Stimulated activated CD8-positive, alpha-beta memory T cell treated with anti-CD3 and anti-CD28 coated beads, Interleukin-7, amount 100 ng/mL, for 1 hour (primary cell): ENCODE measurements at places on chromosomes 1 and 21.

DNA sequence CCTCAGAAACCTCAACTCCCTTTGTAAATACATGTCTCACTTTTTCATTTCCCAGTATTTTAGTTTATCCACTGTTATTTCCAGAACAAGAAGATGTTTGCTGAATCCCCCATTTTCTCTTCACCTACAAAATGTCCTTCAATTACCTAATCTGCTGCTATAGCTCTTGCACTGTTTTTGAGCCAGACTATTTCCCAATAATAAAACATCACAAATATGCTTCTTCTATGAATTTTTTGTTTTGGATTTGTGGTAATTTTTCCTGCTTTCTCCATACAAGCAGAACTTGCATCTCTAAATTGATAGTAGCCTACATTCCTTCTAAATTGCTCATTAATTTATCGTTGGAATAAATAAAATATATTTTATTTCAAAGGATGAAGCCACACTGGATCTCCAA is 199.6 kb upstream of the C1orf87 start:
- DNase-seq, result no peak

GRCh38 chr1:155123801-155124200 is 3.9 kb upstream of the EFNA1 start:
- no peak for DNase-seq

GRCh38 chr1:212247179-212247721 is 38.0 kb upstream of the PPP2R5A start:
- DNase-seq, result no peak

DNA sequence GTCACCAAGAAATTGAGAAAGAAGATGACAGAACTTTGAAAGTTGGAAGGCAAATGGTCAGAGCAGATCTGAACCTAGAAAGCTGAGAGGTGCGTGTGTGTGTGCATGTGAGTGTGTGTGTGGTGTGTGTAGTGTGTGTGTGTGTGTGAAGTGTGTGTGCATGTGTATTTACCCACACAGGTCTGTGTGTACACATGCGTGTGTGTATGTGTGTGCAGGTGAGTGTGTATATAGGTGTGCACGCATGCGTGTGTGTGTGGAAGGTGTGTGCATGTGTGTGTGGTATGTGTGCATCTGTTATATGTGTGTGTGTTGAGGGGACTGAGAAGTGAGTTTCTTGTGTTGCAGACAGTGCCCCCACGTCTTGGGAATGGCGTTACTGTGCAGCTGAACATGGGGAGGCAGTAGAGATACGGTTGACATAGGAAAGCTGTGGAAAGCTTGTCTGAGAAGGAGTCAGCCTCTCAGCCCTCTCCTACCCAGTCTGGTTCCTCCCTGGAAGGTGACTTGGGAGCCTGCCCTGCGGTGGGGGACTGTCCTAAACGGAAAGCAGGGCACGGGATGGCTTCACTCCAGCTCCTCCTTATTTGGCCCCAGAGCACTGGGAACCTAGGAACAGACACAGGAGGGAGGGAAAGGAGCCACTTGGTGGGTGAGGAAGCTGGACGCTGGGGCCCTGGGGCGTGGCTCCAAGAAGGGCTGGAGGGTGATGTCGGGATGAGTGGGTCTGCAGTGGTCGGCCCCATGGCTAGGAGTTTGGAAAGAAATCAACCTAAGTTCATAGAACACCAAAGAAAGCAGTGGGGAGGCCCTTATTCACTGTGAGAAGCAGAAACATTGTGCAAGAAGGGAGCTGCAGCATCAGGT is 97.2 kb downstream of the PCBP3 start:
- DNase-seq, result no peak

DNA sequence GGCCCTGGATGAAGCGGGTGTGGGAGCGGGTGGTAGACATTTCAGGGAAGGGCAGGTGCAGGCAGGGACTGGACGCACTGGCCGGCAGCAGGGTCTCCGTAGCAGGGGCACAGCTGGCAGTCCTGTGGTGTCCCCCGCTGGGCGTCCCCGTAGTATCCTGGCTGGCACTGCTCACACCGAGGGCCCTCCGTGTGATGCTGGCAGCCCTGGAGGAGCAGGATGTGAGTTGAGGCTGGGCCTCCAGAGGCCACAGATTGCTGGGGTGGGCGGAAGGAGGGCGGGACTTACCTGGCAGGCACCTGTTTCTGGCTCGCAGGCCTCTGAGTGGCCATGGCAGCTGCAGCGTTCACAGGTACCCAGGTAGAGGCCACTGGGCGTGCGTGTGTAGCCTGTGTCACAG is 62.3 kb downstream of the LDLRAD2 start:
- DNase-seq, result no peak

DNA sequence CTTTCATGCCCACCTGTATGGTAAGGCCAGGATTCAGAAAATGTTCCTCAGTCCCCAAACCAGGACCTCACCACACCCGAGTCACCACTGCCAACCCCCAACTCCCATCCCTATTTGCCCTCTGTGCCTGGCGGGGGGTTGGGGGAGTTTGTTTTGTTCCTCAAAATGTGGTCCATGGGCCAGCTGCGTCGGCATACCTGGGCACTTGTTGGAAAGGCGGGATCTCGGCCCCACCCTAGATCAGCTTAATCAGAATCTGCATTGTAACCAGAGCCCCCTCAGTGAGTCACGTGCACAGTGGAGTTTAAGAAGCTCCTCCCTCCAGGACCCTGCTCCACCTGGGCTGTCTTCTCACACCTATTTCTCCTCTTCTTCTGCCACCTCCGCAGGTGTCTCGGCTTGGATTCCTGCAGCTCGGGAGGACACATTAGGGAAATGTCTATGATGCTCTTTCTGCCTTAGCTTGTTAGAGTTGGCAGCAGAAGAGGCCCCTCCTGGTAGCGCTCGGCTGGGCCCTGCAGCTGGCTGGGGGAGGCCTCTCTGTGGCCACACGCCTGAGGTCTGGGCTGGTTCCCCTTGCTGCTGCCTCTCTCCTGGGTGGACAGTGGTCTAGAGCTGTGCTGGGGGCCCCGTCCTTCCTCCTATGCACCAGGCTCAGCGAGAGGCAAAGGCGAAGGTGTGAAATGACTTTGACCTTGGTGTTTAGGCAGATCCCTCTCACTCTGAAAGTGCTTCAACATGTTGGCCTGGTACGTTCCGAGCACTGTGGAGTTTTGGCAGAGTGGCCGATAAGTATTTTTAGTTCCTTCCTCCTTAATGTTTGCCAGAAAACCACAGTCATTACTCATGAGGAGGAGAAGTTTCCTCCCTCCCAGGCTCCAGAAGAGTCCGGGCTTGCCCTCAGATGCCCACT is 41.8 kb upstream of the CAMTA1 start:
- no peak for DNase-seq

- no peak for DNase-seq
Measured at GRCh38 chr21:44525391-44526095, 14.5 kb downstream of the KRTAP10-1 start.

DNA sequence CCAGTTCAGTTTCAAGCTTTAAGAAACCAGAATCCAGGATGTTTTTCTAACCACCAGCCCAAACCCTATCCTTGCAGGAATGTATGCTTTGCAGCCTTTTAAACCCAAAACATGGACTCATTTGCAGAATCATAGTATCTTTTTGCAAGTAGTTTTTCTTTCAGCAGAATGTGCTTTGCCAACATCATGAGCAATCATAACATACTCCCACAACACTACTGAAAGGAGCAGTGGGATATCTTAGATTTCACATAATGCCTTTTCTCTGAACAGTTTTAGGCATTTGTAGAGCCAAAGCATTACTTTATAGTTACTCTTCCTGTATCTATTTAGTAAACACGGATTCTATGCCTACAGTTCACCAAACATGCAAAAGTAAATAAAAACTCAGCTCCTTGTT is 10.0 kb upstream of the SH2D2A start:
- DNase-seq, result no peak

DNA sequence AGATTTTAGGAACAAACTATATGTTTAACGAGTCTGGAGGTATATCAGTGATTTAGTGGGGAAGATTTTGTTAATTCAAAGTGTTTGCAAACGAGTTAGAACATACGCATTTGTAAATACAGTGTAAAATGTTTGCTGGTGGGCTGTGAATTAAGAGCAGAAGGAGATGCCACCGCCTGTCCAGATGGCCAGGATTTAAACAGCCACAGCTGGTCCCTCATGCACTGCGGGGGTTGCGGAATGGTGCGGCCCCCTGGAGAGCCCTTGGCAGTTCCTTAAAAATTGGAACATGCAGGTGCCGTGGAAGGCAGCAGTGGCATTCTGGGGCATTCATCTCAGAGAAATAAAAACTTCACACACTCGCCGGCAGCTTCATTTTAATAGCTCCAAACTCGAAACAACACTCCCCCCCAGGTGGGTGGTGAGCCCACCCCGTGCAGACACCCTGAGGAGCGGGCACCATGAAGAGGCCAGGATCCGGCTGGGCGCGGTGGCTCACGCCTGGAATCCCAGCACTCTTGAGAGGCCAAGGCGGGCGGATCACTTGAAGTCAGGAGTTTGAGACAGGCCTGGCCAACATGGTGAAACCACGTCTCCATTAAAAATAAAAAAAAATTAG is 3.5 kb upstream of the C1orf159 start:
- no peak for DNase-seq
